ENCODE measurements at places on chromosomes 3 and 15.

- no peak for DNase-seq
Observed at GRCh38 chr3:32423534-32423933, 31.9 kb downstream of the CMTM7 start.

DNA sequence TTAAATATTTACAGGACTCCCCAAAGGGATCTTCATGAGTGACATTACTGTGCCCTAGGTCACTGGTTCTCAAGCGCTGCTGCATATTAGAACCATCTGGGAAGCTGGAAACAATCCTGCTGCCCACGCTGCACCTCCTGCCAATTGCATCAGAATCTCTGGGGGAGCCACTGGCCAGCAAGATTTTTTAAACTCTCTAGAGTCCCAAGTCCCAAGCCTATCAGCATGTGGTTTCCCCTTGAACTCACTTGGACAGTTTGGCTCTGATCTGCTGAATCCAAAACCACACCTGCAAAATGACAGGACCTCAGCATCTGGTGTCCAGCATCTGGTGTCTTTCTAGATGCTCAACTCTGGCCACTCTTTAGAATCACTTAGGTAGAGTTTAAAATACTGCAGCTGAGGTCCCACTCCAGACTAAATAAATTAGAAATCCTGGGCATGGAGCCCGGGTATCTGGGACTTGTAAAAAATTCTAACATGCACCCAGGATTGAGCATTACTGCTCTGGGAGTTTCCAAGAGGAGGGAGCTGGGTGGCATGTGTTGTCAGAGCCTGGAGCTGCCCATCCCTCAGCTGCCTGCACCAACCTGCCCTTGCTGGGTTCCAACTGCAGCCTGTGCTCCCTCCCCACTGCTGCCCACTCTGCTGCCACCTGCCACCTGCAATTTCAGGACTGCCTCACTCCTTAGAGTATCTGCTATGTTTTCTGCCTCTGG lies 311.3 kb downstream of the SLC9A9 start:
- peak; percentile 70 for DNase-seq

- DNase-seq: no peak
Observed at GRCh38 chr3:45990181-45990580, 5.4 kb downstream of the FYCO1 start.

DNA sequence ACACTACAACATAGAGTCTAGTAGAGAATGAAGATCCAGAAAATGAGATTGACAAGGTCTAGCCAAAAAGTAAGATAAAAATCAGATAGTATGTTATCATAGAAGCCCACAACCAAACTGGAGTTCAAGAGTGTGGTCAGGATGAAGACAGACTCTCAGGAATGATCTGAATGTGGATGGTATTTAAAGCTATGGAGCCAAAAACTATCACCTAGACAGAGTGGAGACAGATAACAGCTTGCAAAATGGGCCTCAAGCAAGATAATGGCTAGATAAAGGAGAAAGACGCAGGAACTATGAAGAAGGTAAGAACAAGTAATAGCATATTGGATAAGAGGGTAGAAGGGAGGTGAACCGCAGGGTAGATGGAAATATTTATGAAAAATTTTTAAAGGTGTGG lies 35.4 kb downstream of the ZMAT3 start:
- no peak for DNase-seq

Measured in AG20443 (cell line).